ENCODE measurements at places on chromosomes 7 and 10.

DNA sequence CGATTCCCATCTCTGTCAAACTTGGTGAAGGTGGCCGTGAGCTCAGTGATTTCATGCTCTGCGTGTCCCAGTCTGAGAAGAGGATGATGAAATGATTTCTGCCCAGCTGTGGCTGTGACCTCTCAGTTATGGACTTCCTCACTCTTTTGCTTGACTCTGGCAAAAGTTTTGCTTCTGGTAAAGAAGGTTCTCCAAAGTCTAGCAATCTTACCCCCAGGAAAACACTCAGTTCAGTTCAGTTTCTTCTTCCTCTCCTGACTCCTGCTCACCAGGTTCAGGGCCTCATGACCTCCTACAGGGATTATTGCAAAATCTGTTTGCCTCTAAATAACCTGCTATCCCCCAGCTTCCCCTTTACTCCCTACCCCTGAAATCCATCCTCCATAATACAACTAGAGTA lies 4.9 kb upstream of the BLOC1S2 start:
- DNase-seq: no peak

- no peak for DNase-seq
Measured at GRCh38 chr10:116888380-116889055, 39.2 kb downstream of the ENO4 start.

- no peak for DNase-seq
Measured at GRCh38 chr7:65955718-65956117, 26.3 kb downstream of the GUSB start.

GRCh38 chr7:28905464-28905863 lies 52.7 kb downstream of the TRIL start:
- no peak for DNase-seq

GRCh38 chr10:31602541-31603234 lies 283.7 kb downstream of the ZEB1 start:
- no peak for DNase-seq

DNA sequence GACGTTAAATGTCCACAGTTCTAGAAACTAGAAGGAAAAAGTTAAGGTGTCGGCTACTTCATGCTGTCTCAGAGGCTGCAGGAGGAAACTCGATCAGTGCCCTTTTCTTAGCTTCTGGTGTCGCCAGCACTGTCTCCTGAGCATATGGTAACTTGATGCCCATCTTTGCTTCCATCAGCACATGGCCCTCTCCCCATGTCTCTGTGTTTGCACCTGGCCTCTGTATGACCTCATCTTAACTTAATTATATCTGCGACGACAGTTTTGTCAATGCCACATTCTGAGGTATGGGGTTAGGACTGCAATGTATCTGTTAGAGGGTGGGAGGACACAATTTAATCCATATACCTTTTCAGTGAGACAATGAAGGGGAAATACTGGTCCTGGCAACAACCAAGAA lies 449.9 kb downstream of the POM121L12 start:
- no peak for DNase-seq
